ENCODE measurements at places on chromosomes 11 and 22.

DNA sequence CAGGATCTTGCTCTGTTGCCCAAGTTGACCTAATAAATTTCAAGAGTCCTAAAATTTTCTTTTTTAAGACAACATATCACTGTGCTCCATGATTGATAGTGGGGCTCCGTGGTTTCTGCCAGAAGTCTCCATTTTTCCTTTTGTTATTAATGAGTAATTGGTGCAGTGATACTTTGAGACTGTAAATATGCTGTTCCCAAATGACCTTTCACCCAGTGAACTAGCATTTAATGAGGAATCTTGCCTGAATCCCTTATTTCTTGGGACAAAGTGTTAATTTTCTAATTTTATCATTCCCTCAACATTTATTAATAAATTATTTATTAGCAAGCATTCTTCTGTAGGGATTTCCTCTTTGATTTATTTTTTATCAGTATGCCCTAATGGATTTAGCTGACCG, 2.3 kb upstream of the DHCR7 start:
- DNase-seq: no peak

DNA sequence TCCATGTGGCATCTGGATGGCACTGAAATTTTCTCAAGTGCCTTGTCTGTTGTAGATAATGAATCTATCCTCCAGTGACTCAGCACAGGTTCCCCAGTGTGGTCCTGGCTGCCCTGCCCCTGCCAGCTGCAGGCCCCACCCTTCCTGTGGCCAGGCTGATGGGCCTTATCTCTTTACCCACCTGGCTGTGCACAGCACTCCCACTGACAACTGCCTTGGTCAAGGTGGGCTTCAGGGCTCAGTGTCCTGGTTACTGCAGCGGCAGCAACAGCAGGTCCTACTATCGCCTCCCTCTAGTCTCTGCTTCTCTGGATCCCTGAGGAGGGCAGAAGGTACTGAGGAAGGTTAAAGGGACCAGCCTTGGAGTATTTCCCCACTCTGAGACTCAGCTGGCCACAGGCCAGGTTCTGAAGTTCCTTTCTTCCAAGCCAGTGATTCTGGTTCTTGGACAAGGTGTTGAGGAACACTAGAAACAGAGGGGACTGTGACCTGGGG, 3.1 kb downstream of the HMBS start:
- no peak for DNase-seq

DNA sequence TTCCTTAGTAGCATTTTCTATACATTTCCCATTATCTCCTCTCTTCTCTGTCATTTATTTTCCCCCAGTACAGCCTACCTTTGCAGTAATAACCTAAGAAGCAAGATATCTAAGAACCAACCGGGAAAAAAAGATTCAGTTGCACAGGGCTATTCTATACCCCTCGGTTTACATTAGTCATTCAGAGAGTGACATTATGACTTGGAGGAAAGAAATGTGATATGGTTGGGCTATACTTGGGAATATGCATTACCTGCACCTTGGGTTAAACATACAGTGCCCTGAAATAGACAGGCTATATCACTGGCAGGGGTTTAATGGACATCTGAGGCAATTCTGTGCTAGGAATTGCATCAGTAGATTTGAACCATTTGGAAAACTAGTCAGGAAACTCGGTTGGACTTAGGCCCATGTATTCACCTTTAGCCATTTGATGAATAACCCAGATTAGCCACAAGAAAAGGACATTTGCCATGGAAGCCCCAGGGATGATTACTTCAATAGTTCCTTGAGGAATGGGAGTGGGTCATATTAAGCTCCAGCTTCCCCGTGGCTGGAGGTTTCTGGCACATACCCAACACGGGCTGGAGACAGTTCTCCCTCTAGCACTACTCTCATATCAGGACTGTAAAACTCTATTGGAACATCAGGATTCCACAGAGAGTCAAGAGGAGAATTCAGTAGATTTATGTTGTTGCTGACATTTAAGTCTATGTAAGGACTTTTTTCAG, 973.2 kb downstream of the NTM start:
- no peak for DNase-seq

DNA sequence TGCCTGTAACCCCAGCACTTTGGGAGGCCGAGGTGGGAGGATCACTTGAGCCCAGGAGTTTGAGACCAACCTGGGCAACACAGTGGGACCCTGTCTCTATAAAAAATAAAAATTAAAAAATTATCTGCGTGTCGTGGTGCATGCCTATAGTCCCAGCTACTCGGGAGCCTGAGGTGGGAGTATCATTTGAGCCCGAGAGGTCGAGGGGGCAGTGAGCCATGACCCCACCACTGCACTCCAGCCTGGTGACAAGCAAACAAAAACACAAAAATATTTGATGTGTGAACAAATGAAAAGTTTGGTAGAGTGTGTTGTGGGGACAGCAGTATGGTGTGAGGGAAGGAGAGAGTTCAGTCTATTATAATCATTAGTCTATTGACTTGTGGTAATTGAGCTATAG, 90.8 kb upstream of the PARVA start:
- DNase-seq: no peak

DNA sequence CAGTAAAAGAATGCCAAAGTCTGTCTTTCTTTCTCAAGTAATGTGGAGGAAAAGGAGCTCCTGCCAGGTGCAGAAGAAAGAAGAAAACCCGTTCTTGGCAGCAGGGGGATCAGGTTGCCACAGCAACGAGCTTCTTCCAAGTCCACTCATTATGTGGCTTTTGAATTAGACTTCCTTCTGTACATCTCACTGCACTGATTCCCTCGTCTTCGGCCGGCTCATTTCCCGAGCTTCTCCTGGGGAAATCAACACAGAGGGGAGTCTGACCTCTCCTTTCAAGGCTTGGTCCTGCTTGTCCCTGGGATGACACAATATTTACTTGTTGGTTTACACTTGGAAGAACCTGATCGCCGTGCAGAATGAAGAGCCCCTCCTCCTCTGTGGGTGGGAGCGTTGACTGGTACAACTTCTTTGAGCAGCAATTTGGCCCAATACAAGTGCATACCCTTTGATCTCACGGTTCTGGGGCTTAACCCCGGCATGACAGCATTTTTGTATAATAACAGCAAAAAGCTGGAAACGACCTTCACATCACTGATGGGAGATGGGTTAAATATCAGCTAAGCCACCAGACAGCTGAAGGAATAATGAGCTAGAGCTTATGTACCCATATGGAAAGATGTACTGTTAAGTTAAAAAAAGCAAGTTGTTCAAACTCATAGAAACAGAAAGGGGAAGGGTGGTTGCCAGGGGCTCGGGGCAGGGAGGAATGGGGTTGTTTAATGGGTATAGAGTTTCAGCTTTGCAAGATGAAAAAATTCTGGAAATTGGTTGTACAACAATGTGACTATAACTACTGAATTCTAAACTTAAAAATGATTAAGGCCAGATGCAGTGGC, 35.4 kb downstream of the MCHR1 start:
- no peak for DNase-seq

DNA sequence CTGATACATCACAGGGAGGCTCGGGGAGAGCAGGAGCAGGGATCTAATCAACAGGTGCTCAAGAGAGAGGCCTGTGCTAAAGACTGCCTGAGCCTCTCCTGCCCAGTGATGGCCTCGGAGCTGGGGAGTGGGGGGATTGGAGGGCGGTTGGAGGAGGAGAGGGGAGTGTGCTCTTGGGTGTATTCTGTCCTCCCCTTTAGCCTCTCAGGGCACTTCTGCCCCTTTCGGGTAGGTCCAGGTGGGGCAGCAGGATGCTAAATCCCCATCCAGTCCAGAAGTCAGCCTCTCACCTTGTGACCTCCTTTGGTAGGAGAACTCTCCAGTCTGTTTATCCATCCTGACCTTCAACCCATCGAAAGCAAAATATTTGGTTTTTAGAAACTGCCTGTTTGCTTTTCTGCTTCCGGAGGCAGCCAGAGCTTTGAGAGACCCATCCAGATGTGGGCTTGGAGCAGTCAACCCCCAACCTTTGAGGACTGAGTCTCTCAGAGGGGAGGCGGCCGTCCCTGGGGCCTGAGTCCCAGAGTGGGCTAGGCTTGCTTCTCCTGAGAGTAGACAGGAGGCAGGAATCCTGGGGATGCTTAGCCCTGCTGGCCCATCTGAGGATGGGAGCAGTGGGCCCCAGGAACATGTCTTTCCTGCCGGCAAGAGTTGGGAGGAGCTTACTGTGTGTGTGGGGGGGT, 105.2 kb upstream of the SYT13 start:
- no peak for DNase-seq

DNA sequence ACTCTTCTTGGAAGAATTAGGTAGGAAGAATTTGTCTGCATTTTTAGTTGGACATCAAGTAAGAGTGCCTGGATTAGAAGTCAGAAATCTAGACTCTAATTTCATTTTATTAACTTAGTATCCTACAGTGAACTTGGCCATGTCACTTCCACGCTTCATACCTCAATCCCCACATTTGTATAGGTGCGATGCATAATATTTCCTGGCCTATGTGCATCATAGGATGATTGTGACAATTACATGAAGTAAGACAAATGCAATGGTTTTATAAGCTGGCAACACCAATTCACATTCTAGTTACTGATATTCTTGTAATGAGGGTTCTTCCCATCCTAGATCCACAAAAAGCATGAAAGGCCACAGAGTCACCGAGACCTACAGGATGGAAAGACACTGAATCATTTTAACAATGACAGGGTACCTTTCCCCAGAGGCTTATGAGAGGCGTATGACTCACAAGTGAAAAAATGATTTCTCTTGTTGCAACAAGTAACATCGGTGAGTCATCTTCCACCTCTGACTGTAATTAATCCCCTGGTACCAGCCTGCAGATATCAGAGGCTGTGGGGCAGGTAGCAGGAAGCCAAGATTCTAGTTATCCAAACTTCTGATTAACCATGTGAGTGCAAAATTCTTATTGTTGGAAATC, 56.0 kb upstream of the OR5AK2 start:
- no peak for DNase-seq

DNA sequence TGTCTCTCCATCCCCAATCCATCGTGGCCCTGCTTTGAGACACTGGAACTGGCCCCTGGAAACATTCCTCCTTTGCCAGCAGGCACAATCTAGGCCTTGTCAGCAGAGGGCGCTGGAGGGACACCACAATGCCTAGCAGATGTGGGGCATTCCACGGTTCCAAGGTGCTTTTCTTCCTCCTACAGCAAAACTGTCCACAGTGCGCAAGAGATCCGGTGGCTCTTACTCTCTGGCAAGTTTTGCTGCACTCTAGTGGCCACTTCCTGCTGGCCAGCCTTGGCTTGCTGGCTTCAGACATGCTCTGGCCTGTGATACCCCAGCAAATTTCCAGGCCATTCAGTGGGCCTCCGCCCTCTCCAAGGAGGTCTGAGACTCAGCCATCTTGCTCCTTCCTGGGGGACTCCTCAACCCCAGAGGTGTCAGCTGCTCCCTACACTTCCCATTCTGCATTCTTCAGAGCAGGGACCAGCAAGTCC, 17.1 kb upstream of the RBM4B start:
- peak; percentile 93 for DNase-seq

DNA sequence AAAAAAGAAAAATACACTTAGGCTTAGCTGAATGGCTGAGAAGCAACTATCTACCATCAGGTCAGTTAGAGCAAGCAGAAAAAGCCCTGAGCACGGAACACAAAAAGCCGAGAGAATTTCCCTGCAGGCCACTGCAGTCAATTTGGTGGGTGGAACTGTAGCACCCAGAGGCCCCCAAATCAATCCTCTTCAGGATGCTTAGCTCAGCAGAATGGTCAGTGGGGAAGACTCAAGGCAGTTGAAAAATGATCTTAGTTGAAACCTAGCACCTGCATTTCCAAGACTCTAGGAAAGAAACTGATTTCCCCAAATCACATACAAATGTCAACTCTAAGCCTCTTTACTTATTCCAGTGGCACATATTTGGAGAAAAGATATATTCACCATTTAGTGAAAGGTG, 327.4 kb upstream of the SYN3 start:
- no peak for DNase-seq

- DNase-seq: no peak
Measured at GRCh38 chr11:32196137-32196536, 105.3 kb downstream of the RCN1 start.

- no peak for DNase-seq
Measured at GRCh38 chr11:119028346-119029068, 2.2 kb downstream of the SLC37A4 start.

GRCh38 chr22:17705951-17706900, 67.7 kb downstream of the BCL2L13 start:
- DNase-seq: peak; percentile 49

- DNase-seq: no peak
Measured at GRCh38 chr11:34001557-34002064, 49.9 kb upstream of the CAPRIN1 start.

GRCh38 chr22:30565341-30565740, 9.1 kb downstream of the GAL3ST1 start:
- DNase-seq: no peak

DNA sequence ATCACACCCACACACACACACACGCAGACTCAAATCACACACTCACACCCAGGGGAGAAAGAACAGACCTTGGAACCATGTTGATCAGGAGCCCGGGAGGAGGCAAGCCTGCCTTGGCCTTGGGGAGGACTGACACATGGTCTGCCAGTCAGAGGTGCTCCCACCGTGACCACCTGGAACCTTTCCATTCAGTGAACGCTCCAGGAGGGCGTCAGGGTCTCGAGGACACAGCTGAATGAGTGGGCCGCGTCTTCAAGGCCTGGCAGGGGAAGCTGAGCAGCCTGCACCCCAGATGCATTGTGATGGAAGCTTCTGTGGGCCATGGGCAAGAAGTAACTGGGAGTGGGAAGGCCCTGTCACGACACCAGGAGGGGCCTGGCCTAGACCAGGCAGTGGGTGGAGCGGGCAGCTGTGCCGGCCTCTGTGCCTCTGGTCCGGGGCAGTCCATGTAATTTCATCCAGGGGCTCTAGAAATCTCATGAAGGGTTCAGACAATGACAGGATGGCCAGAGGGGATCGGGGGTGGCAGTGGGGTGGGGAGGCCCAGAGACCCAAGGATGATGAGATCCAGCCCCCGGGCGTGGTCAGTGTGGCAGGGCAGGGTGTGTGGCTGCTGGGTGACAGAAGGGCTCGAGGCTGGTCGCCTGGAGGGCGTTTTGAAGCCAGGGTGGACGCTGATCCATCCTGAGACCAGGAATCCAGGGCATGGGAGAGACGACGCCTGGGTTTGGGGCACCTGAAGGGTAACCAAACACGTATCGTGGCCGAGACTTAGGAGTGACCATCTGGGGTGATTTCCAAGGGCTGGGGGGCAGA, 53.7 kb downstream of the IGF2 start:
- no peak for DNase-seq

- no peak for DNase-seq
Measured at GRCh38 chr22:30822216-30823014, 127.7 kb downstream of the OSBP2 start.

DNA sequence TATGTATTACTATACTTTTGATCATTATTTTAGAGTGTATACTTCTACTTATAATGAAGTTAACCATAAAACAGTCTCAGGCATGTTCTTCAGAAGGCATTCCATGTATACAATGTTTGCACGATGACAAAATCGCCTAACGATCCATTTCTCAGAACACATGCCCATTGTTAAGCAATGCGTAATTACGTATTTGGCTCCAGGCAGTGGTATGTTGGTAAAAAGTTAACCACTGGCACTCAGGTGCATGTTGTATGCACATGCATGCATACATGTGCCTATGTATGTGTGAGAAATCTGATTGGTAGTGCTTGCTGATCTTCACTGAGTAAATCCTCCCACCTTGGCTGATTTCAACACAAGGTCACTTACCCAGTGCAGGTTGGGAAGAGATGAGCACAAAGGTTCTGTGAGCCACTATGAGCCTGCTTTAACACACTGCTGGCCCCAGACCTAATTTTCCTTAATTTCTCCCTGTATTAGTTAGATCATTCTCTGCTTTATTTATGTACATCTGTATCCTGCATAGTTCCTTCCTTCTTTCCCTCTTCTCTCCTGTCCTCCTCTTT, 164.6 kb downstream of the ARHGAP42 start:
- no peak for DNase-seq

Data from right cardiac atrium (tissue), 5 donors.